SJCRH30 (cell line): ENCODE measurements at places on chromosomes 6 and 20. TPM values are rescaled to one million over a fixed set of nuclear protein-coding genes. Genes with fewer than 3 reads are reported as not detected.

The FAM209B gene
- 0.20 TPM in 1 of 2 replicates, not detected in the other for total RNA-seq

The RSPH9 gene
- total RNA-seq, result not detected in 2 replicates

The FAM83B gene
- total RNA-seq, result 0.10 and 0.23 TPM in 2 replicates

The JPH2 gene
- 6.7 and 7.4 TPM in 2 replicates for total RNA-seq

DNA sequence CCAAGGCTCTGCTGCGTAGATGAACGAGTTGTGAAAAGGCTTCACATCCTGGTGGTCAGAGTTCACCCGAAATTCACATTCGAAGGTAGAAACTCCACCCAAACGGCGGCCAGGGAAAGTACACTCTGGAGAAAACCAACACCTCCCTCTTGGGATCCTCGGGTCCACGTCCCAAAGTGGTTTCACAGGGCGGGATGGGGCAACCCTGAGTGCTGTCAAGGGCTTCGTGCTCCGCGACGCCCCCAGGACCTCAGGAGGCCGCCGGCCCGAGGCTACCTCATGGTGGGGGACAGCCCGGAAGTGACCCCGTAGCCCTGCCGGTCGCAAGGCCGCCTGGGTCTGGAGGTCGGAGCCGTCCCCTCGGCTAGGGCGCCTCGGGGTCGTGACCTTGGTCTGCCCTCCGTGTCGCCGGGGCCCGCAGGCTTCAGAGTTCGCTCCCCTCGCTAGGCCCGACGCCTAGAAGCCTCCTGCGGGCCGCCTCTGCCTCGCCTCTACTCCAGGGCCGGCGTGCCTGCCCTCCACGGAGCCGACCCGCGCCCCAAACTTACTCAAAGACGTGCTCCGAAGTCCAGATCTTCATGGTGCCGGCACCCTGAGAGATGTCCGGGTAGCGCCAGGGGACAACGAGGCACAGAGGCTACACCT, at the start of gene PRELID3B:
PRELID3B (minus strand) TSS at position 636 of the 645 bp plus-strand sequence; CDS start at position 580, 56 bp downstream.
- H3K36me3 ChIP-seq, result peaks cover 34% of the 10 kb centered on the region
- no peaks in the 10 kb centered on the region for H3K27me3 ChIP-seq
- peaks cover 18% of the 10 kb centered on the region for H3K4me1 ChIP-seq
- peak within 1 kb of the TSS; percentile 70 for H3K27ac ChIP-seq
- DNase-seq, result peak; percentile 69

DNA sequence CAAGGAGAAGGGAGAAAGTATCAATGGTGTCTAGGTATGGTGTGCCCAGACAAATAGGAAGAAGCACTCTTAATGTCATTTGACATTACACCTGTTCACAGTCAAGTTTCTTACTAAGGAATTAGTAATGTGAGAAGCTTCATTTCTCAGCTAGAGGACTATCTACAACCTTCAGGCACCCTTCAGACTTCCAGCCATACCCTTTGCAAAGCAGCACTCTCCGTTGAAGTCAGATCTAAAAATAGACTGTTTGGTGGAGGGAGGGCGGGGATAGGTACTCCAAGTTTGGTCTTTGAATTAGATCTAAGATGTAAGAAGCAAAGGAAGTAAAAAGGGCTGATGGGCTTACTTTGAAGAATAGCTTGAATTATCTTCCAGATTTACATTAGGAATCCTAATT, 311.1 kb downstream of the SLC35F1 start:
- no peaks in the 10 kb centered on the region for H3K4me1 ChIP-seq
- no peak overlapping the region for H3K4me3 ChIP-seq
- no peaks in the 10 kb centered on the region; the same call in 1 of the 2 replicates for H3K27me3 ChIP-seq
- no peak for DNase-seq
- no peaks in the 10 kb centered on the region for H3K36me3 ChIP-seq

- H3K36me3 ChIP-seq, result no peaks in the 10 kb centered on the region
- no peak for DNase-seq
- no peak overlapping the region for H3K27ac ChIP-seq
- no peak overlapping the region for H3K4me3 ChIP-seq
Measured at GRCh38 chr6:121816361-121816760, 380.9 kb downstream of the GJA1 start.

- no peak overlapping the region for H3K4me3 ChIP-seq
- no peaks in the 10 kb centered on the region for H3K36me3 ChIP-seq
- no peaks in the 10 kb centered on the region for H3K27me3 ChIP-seq
- H3K4me1 ChIP-seq, result peaks cover 36% of the 10 kb centered on the region
- peak; percentile 56 for DNase-seq
Measured at GRCh38 chr20:5848711-5849505, 98.7 kb downstream of the SHLD1 start.

DNA sequence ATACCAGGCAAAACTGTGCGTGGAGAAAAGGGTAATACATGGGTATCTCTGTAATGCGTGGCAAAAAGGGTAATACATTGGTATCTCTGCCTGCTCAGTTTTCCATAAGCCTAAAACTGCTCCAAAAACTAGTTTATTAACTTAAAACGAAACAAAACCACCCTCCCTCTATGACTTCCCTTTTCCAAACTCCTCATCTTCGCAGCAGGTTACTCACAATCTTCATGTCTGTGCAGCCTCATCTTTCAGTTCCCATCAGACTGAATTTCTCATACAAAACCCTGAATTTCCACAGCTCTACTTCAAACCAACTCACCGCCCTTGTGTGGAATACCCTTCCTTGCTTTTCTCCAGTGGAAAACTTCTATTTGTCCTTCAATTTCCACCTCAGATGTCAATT, 199.4 kb downstream of the PHACTR1 start:
- H3K27me3 ChIP-seq, result no peaks in the 10 kb centered on the region
- H3K27ac ChIP-seq, result no peak overlapping the region
- H3K36me3 ChIP-seq, result no peaks in the 10 kb centered on the region
- H3K4me3 ChIP-seq, result no peak overlapping the region
- no peak for DNase-seq

- H3K27ac ChIP-seq, result no peak overlapping the region
- DNase-seq, result no peak
- H3K4me1 ChIP-seq, result no peaks in the 10 kb centered on the region; the same call in 1 of the 2 replicates
- H3K4me3 ChIP-seq, result no peak overlapping the region
Measured at GRCh38 chr6:155241966-155242365, 21.8 kb upstream of the CLDN20 start.

DNA sequence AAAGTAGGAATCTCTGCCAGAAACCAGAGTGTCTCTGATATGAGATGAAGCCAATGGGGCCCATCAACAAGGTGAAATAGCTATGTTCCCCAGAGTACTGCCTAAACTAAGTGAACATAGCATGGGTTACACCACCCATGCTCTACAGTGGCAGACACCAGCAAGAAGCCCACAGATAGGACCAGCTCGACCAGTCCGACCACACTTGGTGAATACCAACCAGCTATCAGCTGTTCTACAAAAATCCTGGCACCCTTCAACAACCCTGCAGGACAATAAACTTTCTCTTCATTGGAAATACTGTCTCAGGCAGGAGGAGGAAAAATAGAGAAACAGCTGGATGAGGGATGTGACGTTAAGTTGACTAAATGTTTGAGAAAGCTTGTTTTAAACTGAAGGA, 311.4 kb downstream of the EPM2A start:
- H3K27me3 ChIP-seq, result no peaks in the 10 kb centered on the region
- H3K36me3 ChIP-seq, result no peaks in the 10 kb centered on the region
- H3K4me3 ChIP-seq, result no peak overlapping the region
- H3K27ac ChIP-seq, result no peak overlapping the region
- DNase-seq, result no peak
- H3K4me1 ChIP-seq, result no peaks in the 10 kb centered on the region

- DNase-seq, result peak; percentile 69
- no peaks in the 10 kb centered on the region for H3K36me3 ChIP-seq
- no peak overlapping the region for H3K27ac ChIP-seq
- peaks cover 4% of the 10 kb centered on the region; the same call in 1 of the 2 replicates for H3K4me1 ChIP-seq
- H3K27me3 ChIP-seq, result no peaks in the 10 kb centered on the region
Measured at GRCh38 chr20:53839423-53840176, 230.8 kb downstream of the BCAS1 start.

GRCh38 chr6:71190809-71191208, 97.8 kb upstream of the OGFRL1 start:
- no peak overlapping the region for H3K4me3 ChIP-seq
- peaks cover 16% of the 10 kb centered on the region; the same call in 1 of the 2 replicates for H3K4me1 ChIP-seq
- DNase-seq, result no peak
- H3K36me3 ChIP-seq, result no peaks in the 10 kb centered on the region
- H3K27ac ChIP-seq, result no peak overlapping the region
- no peaks in the 10 kb centered on the region for H3K27me3 ChIP-seq

DNA sequence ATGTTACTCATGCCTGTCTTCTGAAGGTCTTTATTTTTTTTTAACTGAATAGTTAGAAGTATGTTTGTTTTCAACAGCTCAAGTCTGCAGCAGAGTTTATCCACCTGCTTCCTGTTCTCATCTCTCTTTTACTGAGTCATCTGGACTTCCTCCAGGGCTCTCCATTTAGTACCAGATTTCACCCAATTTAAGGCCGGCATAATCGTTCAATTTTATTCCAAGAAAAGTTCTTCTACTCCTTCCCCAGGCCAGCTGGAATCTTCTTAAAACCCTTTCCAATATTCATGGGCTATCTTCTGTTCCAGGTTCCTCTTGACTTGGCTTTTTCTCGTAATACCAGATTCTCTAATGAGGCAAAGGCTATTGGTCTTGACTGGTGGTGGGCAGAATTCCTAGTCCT, 79.0 kb upstream of the LAMA2 start:
- H3K27ac ChIP-seq, result no peak overlapping the region
- no peaks in the 10 kb centered on the region for H3K4me1 ChIP-seq
- H3K27me3 ChIP-seq, result no peaks in the 10 kb centered on the region
- no peak for DNase-seq

- DNase-seq, result no peak
- no peak overlapping the region for H3K4me3 ChIP-seq
- H3K36me3 ChIP-seq, result no peaks in the 10 kb centered on the region
Measured at GRCh38 chr20:63441136-63442099, 31.0 kb downstream of the KCNQ2 start.

DNA sequence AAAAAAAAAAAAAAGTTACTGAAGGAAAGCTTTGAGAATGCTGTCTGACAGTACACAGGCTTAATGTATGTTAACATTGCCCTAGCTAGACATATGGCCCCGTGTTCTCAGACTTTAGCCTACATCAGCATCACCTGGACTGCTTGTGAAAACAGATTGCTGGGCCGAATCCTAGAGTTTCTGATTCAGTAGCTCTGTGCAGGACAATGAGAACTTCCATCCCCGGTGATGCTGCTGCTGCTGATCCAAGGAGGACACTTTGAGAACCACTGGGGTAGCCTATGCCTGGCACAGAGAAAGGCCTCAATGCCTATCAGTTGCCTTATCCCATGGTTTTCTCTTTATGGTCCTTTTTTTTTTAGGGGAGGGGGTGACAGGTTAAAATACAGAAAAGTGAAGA, 1.6 kb downstream of the HCK start:
- peaks cover 12% of the 10 kb centered on the region; the same call in 1 of the 2 replicates for H3K27me3 ChIP-seq
- H3K4me1 ChIP-seq, result no peaks in the 10 kb centered on the region
- no peak for DNase-seq
